ENCODE measurements at places on chromosomes 6 and 20.

- peak; percentile 32 for DNase-seq
Observed at GRCh38 chr20:7094438-7094997, 327.0 kb downstream of the BMP2 start.

- DNase-seq = peak; percentile 30
Observed at GRCh38 chr6:31128093-31128676, 7.9 kb upstream of the CDSN start.

- DNase-seq = no peak
Observed at GRCh38 chr20:15487682-15488081, 1085.6 kb downstream of the KIF16B start.

- DNase-seq = no peak
Observed at GRCh38 chr6:165568326-165568725, 94.7 kb downstream of the PDE10A start.

GRCh38 chr6:168193816-168194721 lies 115.1 kb upstream of the FRMD1 start:
- DNase-seq = no peak

- no peak for DNase-seq
Observed at GRCh38 chr6:51468704-51469103, 618.7 kb downstream of the PKHD1 start.

DNA sequence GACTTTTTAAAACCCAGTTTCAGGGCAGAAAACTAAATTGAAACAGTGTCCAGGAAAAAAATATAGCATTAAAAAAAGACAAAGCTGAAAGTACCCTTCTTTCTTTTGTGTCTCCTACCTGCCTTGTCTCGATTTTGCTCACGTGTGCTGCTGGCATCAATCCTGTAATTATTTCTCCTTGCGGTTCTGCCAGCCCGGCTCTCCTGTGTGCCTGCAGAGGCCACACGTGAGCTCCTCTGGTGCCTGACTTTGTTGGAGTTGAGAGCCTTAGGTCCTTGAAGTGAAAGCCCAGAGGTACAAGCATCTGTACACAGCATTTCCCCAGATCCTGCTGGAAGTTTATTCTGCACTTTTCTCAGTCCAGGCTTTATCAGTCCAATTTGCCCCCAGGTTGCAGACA lies 36.5 kb downstream of the GHRH start:
- no peak for DNase-seq

- DNase-seq = no peak
Observed at GRCh38 chr6:147559006-147559405, 50.5 kb downstream of the SAMD5 start.

GRCh38 chr6:164378330-164378729 lies 931.1 kb downstream of the C6orf118 start:
- DNase-seq = no peak

GRCh38 chr6:84052204-84052882 lies 18.8 kb downstream of the MRAP2 start:
- peak; percentile 69 for DNase-seq

- DNase-seq = peak; percentile 88
Observed at GRCh38 chr6:31087494-31088089, 24.8 kb downstream of the C6orf15 start.

DNA sequence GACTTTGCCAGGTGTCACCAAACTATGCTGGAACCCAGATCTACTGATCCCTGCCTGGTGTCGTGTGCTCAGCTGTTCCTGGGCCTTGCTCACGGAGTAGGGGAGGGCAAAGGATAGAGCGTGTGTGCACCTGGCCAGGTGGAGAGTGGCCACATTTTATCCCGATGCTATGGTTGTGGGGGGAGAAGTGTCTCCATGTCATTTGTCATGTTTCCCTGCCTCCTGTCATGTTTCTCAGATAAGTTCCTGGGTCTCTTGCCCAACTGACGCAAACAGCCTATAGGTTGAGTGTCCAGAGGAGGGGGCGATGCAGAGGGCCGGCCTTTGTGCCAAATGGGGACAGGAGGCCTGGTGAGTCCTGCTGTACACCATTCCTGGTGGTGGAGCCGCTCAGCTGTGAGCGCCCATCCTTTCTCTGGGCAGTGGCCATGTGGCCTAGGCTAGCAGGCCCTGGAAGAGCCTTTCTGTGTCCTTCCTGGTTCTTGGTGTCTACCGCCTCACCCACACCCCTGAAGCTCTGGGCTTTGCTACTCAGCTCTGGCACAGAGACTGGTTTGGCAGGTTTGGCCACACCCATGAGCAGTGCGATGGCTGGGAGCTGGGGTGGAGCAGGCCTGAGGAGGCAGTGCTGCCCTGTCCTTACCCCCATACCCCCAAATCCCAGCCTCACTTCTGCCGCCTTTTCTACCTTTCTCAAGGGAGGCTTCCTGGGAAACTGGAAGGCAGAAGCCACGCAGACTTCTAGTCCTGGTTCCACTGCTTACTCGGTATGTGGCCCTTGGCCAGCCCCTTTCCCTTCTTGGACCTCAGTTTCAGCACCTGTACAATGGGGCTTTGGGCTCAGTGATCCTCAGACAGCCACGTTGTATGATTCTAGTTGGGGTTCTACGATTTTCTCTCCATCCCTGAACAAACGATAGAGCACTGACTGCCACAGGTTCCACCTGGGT lies 32.3 kb upstream of the EPB41L1 start:
- DNase-seq = no peak

DNA sequence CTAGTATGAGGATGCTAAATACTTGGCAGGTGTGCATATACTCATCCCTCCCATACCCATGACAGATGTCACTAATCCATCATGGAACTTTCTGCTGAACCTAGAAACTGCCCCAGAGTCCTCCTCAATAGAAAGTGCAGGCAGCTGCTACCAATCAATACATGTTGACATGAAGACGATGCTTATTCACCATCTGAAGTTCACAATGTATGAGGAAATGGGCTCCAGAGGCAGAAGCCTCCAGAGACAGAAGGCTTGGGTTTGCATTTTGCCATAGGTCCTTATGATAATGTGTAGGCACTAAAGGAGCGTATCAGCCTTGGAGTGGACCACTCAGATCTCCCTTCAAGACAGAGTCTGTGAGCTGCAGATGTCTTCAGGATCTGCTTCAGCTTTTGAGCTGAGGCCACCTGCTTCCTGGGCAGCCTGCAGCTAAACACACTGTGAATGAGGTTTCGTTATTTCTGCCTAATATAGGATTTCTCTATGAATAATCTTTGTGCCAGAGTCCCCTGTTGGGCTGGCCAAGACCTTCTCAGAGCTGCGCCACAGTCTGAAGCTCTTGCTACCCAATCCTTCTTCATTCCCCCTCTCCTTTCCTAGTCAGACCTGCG lies 7.5 kb upstream of the KIAA1755 start:
- DNase-seq = no peak

GRCh38 chr6:134730013-134730412 lies 219.9 kb downstream of the ALDH8A1 start:
- DNase-seq = no peak

Data from fibroblast of skin of back (primary cell).